ENCODE measurements at places on chromosomes 6 and 20. TPM values are rescaled to one million over a fixed set of nuclear protein-coding genes. Genes with fewer than 3 reads are reported as not detected.

The OLIG3 gene
- total RNA-seq, result not detected

The COL9A1 gene
- 1.4 TPM for total RNA-seq

The RAB44 gene
- total RNA-seq, result 0.08 TPM

The PTCHD4 gene
- total RNA-seq, result 0.65 TPM

The FAM209B gene
- not detected for total RNA-seq

Data from liver (tissue), 10 donors.